Fibroblast of villous mesenchyme (primary cell): ENCODE measurements at places on chromosomes 2 and 18. TPM values are rescaled to one million over a fixed set of nuclear protein-coding genes. Genes with fewer than 3 reads are reported as not detected.

Gene HOXD3
- total RNA-seq: 14.5 and 21.6 TPM in 2 replicates

Gene IHH
- not detected in 2 replicates for total RNA-seq

Gene LOXHD1
- under 0.01 TPM in 1 of 2 replicates, not detected in the other for total RNA-seq

Gene IL18R1
- 0.43 and 0.64 TPM in 2 replicates for total RNA-seq

DNA sequence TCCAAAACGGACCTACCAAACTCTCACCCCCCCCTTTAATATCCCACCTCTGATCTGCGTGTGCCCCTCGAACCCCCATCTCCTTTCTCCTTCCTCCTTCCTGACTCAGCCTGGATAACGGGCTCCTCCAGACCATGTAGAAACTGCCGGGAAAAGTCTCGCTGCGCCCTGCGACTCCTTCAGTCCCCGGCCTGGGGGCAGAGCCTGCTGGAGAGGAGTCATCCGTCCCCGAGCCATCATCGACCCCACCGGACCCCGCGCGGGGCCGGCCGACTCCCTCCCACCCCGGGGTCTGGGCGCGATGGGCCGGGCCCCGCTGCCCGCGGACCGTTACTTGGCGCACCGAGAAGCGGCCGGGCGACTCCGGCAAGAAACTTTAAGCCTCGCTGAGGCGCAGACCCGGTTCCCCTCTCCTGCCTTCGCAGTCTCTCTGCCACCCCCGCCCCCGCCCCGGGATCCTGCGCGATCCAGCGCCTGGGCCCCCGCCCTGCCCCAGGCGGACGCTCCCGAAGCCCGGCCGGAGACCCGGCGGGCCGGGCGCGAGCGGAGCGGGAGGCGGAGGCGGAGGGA, 3.4 kb downstream of the ZEB2 start:
- DNase-seq: peak; percentile 40

DNA sequence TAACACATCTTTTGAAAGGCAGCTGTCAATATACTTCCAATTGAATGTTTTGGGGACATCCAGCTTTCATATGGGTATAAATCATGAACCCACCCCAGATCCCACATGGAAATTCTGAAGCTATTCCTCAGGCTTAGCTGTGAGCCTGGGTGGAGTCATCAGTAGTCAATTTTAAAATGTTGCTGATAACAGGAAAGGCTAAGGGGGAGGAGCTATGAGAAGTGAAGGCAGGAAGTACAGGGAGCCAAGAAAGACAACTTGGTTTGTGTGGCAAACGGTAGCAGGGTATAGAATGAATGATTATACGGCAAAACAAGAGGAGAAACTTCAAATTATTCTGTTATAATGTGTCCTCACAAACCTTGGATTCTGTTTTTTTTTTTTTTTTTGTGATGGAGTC, 108.6 kb downstream of the QPCT start:
- DNase-seq: no peak

GRCh38 chr18:23142251-23142929, 7.1 kb downstream of the CABLES1 start:
- DNase-seq: no peak

- DNase-seq: no peak
These were observed 226.2 kb downstream of the SLC8A1 start for GRCh38 chr2:40225670-40226210.

DNA sequence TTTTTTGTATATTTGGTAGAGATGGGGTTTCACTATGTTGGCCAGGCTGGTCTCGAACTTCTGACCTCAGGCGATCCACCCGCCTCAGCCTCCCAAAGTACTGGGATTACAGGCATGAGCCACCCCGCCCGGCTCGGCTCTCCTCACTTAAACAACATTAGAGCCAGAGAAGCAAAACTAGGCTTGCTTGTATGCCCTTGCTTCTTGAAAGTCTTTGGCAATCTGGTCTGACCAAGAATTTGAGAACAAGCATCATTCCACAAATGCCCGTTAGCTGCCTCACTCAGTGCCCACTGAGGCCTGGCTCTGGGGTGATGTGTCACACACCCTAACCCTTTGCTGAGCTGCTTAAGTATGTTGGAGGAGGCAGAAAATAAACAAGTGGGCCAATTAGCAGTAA, 33.5 kb downstream of the SOWAHC start:
- DNase-seq: peak; percentile 40

DNA sequence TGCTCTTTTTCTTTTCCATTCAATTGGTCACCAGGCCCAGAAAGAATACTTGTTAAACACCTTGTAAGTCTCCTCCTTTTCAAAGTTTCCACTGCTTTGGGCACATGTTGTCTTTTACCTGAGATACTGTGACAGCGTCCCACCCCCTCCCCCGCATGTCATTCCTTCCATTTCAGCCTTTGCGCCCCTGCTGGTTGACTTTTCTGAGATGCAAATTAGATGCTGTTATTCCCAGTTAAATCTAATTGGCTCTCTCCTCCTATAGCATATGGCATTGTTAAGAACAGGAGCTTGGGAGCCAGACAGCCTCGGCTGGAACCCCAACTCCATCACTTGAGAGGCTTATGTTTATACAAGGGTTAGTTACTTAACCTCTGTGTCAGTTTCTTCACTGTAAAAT, 80.3 kb upstream of the GAREM1 start:
- DNase-seq: no peak

- no peak for DNase-seq
These were observed 60.3 kb upstream of the NFE2L2 start for GRCh38 chr2:177324797-177325196.

GRCh38 chr18:60915160-60915559, 418.1 kb upstream of the CDH20 start:
- DNase-seq: no peak

- peak; percentile 76 for DNase-seq
These were observed 158.6 kb downstream of the PIK3C3 start for GRCh38 chr18:42113529-42114191.

GRCh38 chr2:193542762-193543161, 1348.0 kb upstream of the TMEFF2 start:
- DNase-seq: no peak

DNA sequence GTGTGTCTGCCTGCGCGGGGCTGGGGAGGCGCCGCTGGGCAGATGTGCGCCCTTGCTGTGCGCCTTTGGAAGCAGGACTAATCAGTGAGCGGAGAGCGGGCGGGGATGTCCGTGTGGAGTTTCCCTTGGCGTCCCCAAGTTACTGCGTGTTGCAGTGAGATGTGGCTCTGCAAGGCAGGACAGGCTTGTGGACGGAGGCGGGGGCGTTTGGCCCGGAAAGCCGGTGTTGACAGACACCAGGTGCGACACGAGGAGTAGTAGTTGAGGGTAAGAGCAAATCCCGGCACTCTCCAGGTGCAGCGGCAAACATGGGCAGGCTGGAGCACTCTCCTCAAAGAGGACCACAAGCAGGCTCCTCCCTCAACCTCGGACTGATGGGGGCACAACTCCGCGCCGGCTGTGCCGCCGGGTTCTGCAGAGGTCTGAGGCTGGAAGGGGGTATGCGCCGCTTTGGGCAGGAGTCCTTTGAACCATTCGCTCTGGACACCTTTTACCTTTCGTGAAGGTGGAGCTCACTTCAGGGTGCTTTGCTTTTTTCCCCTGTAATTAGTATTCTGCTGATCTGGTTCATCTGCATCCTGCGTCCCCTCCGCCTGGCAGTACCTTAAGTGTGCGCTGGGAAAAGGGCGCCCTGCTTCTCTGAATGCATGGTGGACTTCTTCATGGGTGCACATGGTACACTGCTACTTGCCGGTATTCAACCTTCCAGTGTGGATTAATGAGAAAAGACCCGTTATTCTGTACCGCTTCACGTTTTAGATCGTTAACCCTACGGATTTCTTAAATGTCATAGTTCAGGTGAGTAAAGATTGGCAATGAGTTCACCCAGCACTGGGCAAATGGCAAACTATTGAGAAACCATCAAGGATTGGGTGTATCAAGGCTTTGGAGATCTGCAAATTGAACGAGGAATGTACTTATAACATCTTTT, 608 bp downstream of the CDH7 start:
- DNase-seq: no peak

- DNase-seq: peak; percentile 88
These were observed 15.6 kb upstream of the CEP68 start for GRCh38 chr2:65040400-65041261.

DNA sequence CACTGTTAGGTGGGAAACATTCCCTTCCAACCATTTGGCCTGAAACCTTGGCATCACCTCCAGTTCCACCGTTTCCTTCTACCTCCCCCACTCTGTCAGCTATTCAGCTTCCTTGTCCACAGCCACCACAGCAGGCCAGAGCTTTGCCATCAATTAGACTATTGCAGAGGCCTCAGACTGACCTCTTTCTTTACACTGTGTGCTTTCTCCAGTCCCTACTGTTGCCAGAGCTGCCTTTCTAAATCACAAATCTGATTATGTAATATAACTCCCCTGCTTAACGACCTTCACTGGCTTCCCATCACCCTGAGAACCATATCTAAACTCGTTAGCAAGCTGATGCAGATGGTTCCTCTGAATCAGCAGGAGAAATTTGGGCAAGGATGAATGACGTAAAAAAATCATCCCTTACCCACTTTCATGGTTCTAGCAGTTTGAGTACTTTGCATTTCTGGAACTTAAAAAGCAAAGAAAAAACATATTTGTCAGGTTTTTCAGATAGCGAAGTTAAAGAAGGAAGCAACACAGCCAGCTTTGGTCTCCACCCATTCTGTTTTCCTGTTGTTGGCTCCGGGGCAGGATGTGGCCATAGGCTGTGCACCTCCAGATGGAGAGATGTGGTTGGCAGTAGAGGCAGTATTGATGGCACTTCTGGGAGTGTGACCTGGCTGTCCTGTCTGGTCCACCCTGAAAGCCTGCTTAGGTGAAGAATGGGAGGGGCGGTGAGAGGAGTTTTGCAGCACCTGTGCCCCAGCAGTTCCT, 422.1 kb downstream of the PARD3B start:
- DNase-seq: no peak

GRCh38 chr2:127661072-127661649, 14.2 kb downstream of the LIMS2 start:
- peak; percentile 87 for DNase-seq

- DNase-seq: no peak
These were observed 7.2 kb downstream of the PTPN4 start for GRCh38 chr2:119766944-119767343.

GRCh38 chr18:57806978-57807285, 3.8 kb upstream of the ATP8B1 start:
- DNase-seq: no peak

DNA sequence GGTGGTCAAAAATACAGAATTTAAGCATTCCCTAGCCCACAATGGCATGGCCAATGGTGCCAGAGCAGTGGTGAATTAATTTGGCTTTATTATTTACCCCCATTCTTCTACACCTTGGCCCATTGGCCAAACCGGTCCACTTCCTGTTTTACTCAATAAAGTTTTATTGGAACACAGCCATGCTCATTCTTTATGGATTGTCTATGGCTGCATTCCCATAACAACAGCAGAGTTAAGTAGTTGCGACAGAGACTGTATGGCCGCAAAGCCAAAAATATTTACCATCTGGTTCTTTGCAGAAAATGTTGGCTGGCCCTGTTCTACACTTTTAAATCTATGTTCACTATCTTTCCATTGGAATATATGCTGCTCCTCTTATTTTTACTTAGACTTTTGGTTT, 130.3 kb upstream of the CCDC68 start:
- DNase-seq: no peak
